Ammon's horn (tissue), 1 donor: ENCODE measurements at places on chromosomes 13 and 19.

DNA sequence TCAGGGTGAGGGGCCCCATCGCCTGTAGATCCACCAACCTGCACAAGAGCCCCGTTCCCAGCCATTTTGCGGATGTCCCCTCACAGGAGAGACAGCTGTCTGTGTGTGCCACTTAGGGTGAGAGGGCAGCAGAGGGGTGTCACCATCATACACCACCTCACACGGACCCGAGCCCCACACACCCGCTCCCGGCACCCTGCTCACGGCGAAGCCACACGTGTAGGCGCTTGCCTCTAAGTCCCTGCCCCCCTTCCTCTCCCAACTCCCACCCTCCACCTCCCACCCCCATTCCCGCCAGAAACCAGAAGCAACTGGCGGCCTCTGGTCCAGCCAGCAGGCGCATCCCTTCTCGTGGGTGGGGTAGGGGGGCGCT, 4.0 kb upstream of the DPF1 start:
- no peak for DNase-seq

- no peak for DNase-seq
These were observed 1737.2 kb upstream of the MIR17HG start for GRCh38 chr13:89610331-89610730.

DNA sequence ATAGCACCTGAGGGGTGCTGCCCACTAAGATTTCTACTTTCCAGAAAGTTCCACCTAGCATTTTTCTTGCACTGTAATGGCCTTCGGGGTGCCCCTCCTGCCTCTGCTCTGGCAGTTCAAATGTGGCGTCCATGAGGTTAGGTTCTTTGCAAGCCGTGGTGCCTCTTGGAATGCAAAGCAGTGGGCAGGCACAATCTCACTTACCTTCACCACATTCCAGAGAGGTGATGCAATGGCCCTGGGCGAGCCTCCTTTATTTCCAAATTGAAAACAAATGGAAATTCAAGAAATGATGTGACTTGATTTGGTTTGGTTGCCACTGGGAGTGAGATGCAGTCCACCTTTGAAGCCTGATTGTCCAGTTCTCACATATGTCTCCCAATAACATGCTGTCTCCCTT, 46.9 kb downstream of the FGF9 start:
- no peak for DNase-seq

GRCh38 chr19:49875857-49876421, 1.2 kb downstream of the AKT1S1 start:
- peak; percentile 74 for DNase-seq

GRCh38 chr13:38862443-38862842, 128.2 kb downstream of the STOML3 start:
- no peak for DNase-seq

DNA sequence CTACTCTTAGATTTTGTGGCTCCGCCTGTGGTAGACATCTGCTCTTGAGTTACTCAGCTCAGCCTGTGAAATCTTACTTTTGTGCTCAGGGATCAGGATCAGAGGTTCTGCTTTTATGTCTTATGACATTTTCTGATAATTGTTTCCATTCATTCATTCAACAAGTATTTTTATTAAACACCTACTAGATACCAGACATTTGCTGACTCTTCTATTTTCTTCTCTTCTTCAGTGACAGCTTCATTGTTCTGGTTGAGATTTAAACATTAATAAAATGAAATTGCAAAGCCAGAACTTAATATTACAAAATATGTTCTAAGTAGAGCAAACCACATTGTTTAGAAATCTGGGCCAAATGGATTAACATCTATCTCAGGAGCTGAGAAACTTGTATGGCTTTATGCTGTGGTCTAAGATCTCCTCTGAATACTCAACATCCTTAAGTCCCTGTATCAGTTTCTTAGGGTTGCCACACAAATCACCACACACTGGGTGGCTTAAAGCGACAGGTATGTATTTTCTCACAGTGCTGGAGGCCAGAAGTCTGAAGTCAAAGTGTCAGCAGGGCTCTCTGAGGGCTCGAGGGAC, 15.8 kb upstream of the MICU2 start:
- no peak for DNase-seq

GRCh38 chr13:80109303-80109702, 231.6 kb downstream of the SPRY2 start:
- DNase-seq, result no peak

GRCh38 chr19:45769821-45770191, 754 bp upstream of the SIX5 start:
- peak; percentile 67 for DNase-seq

DNA sequence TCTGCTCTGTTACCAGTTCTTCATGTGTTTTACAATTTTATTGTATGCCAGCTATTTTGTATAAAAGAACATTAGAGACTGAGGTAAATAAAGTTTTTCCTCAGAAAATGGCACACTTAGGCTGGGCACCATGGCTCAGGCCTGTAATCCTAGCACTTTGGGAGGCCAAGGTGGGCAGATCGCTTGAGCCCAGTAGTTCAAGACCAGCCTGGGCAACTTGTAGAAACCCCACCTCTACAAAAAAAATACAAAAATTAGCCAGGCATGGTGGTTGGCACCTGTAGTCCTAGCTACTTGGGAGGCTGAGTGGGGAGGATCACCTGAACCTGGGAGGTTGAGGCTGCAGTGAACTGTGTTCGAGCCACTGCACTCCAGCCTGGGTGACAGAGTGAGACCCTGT, 32.0 kb downstream of the CCDC8 start:
- DNase-seq, result no peak

- peak; percentile 82 for DNase-seq
These were observed 121.9 kb upstream of the TSC22D1 start for GRCh38 chr13:44698066-44698465.

GRCh38 chr13:33172911-33173310, 112.6 kb downstream of the STARD13 start:
- DNase-seq, result no peak

GRCh38 chr13:95647321-95647720, 2.8 kb upstream of the DZIP1 start:
- DNase-seq, result no peak

DNA sequence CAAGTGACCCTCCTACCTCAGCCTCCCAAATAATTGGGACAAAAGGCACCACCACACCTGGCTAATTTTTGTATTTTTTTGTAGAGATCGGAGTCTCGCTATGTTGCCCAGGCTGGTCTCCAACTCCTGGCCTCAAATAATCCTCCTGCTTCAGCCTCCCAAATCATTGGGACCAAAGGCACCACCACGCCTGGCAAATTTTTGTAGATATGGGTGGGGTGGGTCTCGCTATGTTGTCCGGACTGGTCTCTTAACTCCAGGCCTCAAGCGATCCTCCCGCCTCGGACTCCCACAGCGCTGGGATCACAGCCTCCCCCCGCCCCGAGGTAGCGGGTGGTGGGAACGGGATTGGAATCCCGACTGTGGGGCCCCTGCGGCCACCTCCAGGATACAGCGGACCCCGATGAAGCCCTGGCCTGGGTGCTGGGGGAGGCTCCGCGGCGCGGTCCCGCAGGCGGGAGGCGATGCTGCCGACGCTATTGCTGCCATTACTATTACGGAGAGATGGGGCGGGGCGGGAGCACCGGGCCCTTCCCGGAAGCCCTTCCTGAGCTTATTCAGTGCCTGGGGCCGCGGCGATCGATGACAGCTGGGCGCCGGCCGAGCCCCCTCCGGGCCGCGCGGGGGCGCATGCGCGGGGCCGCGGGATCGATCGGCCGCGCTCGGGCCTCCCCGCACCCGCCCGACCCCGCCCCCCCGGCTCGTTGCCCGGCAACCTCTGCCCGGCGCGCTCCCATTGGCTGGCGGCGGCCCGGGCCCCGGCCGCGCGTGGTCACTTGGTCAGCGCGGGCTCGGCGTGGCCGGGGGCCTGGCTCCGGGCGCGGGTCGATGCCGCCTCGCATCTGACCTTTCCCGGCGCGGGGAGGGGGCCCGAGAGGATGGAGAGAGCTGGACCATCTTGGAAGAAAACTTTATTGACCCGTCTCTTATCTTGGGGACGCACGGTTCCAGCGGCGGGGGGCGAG, 27.9 kb upstream of the ONECUT3 start:
- peak; percentile 55 for DNase-seq

GRCh38 chr19:17339088-17339741, 1.9 kb downstream of the GTPBP3 start:
- no peak for DNase-seq

DNA sequence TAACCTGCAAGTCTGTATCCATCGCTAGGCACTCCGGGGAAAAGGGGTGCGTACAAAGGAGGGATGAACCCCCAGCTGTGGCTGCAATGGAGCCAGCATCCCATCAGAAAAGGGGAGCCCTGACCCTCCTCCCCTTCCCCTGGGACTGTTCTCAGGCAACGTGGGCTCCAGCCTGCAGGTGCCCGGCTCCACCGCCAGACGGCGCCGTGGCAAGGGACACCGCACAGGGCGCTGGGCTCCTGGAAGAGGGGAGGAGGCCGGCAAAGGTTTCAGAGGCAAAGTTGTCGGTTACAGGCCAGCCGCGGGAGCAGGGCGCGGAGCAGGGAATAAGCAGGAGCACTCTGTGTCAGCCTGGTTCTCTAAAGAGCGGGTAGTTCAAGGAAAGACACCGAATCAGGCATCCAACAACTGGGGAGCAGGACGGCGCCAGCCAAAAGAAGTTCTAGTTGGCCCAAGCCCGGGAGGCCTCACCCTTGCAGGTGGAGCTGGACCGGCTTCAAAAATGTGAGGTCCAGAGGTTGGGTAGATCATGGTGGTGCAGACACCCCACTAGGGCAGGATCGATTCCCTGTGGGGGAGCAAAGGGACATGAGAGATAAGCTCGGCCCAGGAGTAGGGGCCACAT, 53.0 kb upstream of the ATP12A start:
- no peak for DNase-seq

DNA sequence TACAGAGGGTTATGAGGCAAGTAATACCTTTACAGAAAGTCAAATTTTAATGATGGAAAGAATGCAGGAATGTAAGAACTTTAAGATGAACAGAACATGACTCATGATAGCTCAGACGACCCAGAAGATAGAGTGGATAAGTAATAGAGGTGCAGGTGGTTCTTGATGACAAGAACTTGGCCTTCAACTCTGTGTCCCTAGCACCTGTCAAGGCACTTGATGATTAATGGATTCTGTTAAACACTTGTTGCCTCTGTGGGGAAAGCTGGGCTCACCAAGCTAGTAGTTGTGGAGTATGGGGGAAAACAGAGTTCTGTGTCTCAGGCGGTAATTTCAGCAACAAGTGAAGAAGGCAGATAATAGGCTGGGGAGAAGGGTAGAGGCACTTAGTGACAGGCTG, 306.2 kb downstream of the ATP8A2 start:
- no peak for DNase-seq

DNA sequence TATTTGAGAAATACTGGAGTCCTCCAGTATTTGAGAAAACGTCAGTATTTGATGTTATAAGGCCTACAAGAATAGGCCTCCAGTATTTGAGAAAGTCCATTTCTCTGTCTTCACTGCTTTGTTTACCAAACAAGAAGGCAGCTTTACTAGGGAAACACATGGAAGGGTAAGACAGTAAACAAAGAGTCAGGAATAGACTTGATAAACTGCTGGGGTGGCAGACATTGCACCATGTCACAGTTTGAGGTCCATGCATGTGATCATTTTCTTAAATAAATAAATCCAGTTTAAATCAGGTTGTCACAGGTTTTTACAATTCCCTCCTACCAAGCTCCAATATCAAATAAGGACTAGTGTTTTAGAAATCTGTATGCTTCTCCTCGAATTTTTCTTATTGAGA, 1431.0 kb upstream of the SPRY2 start:
- no peak for DNase-seq

GRCh38 chr13:38781539-38781938, 94.7 kb downstream of the FREM2 start:
- DNase-seq, result no peak

DNA sequence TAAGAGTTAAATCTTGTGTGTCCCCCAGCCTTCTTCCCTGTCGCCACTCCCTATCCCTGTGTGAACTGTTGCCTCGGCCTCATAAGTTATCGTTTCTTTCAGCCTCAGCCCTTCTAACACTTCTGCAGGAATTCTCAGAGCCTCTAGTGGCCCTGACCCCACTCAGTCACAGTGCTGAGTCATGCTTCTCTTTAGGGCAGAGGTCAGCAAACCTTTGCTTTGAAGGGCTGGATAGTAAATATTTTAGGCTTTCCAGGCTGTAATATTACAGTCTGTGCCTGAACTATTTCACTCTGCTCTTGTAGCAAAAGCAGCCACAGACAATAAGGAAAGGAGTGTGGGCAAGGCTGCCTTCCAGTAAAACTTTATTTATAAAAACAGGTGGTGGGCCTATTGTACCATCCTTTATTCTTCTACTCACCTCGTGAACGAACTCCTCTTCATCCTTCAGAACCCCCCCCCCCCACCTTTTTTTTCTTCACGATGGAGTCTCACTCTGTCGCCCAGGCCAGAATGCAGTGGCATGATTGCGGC, 22.1 kb downstream of the MYO9B start:
- no peak for DNase-seq

DNA sequence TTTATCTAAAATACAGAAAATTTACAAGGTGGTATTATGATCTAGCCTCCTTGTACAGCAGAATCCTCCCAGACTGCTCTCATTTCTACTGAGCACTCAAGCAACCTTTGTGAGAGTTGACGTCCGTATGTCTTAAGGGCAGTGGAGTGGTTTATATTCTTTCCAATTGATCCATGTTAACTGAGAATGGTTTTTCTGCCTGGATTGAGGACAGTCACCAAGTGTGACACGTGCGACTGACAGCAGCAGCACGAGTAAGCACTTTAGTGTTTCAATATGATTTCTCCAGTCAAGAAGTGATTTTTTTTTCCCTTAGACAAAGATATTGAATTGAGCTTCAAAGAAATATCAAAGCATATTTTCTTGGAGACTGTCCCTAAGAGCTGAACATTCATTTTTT, 901.7 kb downstream of the PCDH9 start:
- DNase-seq, result no peak

- no peak for DNase-seq
These were observed 476 bp downstream of the TYK2 start for GRCh38 chr19:10379880-10380312.

- peak; percentile 87 for DNase-seq
These were observed 3.2 kb downstream of the KLF16 start for GRCh38 chr19:1860042-1860775.

- DNase-seq, result peak; percentile 8
These were observed 111.4 kb downstream of the CCNA1 start for GRCh38 chr13:36543671-36544070.

DNA sequence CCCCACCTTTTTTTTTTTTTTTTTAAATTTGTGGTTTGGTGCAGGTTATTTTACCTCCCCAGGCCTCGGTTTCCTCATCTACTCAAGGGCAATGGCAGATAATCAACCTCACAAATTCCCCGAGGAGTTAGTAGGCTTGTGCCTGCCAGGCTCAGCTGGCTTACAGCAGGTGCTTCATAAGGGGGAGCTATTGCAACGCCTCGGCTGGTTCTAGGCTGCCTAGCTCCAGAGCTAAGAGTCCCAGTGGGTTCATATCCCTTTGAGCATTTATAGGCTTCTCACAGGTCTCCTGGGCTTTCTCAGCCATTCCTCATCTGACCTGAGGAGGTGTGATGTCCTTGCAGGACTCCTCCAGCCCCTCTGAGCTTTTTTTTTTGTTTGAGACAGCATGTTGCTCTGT, 10.6 kb downstream of the BCKDHA start:
- no peak for DNase-seq

GRCh38 chr13:97423300-97424045, 10.5 kb upstream of the RAP2A start:
- DNase-seq, result peak; percentile 50

- DNase-seq, result peak; percentile 82
These were observed 26.8 kb downstream of the UBXN6 start for GRCh38 chr19:4430760-4431159.
